Right lung (tissue), 10 donors: ENCODE measurements at places on chromosomes 2 and 18.

DNA sequence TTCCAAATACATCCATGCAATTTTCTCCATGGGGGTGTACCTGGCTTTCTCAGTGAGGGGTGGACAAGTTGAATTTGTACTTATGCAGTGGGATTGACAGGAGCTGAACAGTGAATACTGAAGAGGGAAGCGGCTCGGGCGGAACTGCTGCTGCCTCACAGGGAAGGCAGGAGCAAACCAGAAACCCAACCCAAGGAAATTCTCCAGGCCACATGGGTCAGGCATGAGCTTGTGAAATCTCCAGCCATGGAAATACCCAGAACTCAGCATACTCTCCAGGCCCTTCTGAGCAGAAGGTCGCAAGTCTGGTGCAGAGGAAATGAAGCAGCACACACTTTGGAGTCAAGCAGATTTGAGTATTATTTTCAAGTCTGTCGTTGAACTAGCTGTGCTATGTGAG lies 26.5 kb upstream of the INO80C start:
- no peak for DNase-seq

GRCh38 chr2:151085181-151085611 lies 176.5 kb downstream of the RBM43 start:
- DNase-seq = peak; percentile 50

DNA sequence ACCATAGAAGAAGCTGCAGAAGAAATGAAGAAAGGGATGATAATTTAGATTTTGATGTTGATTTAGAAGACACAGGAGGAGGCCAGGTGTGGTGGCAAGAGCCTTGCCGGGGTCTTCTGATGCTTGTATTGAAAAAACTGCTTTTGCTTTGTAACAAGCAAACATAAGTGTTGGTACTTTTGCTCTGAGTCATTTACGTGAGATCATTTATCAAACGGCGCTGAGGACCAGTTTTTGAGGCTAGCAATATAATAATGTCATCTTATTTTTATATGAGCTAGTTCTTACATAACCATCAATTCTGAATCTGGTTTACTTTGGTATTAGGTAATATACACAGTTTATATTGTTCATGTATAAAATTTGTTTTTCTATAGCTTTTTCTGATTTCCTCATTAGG lies 30.6 kb downstream of the SPTBN1 start:
- no peak for DNase-seq

DNA sequence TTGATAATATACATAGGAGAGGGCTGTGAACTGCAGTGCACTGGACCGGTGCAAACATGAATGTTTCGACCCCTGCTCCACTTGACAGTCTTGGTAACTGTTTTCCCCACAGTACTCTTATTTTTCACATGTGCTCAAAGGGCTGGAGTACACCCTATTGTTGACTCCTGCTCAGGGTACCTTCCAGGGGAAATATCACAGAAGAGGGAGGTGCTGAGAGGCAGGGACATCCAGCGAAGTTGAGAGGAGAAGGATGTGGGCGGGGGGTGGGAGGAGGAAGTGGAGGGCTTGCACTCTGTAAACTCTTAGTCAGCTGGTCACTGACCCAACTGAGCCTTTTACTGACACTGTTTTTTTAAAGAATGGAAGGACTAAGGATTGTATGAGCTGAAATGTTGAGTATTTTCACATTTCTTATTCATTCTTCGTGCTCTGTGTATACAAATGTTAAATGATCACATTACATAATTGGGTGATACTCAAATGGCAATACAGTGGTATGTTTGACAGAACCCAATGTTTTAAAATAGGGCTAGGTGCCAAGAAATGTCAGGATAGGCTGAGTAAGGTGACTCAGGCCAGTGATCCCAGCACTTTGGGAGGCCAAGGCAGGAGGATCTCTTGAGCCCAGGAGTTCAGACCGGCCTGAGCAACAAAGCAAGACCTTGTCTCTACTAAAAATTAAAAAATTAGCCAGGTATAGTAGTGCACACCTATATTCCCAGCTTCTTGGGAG lies 10.0 kb downstream of the INPP4A start:
- DNase-seq = no peak

GRCh38 chr18:7830468-7830867 lies 263.4 kb downstream of the PTPRM start:
- DNase-seq = no peak

DNA sequence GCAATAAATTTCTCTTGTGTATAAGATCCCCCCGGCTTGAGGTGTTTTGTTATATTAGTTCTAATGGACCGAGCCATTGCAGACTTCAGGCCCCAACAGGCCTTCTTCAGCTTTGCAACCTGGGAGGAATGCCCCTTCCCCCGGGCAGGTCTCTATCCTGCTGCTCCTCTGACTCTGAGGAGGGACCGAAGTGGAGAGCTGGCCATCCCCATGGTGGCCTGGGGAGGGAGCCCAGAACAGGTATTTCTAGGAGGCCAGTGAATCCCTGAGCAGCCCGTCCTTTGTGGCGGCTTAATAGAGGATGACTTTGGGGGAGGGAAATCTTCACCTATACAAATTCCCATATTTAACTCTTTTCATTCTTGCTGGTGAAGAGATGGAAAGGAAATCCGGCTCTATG lies 715.8 kb upstream of the SOX11 start:
- DNase-seq = no peak

GRCh38 chr2:221896505-221897151 lies 324.5 kb upstream of the EPHA4 start:
- no peak for DNase-seq

GRCh38 chr2:173400760-173401159 lies 46.1 kb downstream of the CDCA7 start:
- DNase-seq = no peak

GRCh38 chr2:234823877-234824376 lies 127.9 kb upstream of the SH3BP4 start:
- DNase-seq = peak; percentile 82

GRCh38 chr18:2902327-2902726 lies 55.5 kb downstream of the EMILIN2 start:
- DNase-seq = no peak

- no peak for DNase-seq
Observed at GRCh38 chr18:47898055-47898454, 32.4 kb downstream of the SMAD2 start.

DNA sequence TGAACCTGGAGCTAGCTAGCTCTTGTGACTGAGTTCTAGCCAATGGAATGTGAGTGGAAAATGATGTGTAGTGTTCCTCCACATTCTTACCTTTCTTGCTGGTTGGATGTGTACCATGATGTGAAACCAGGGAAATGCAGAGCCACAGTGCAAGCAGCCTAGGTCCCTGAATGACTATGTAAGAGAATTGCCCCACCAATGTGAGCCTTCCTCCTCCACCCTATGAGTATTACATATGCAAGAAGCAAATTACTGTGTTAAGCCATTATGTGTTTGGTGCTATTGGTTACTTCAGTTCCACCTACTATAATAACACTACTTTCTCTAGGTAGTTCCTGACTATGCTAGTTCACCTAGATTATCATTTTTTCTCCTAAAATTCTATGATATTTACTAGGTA lies 39.6 kb downstream of the LCLAT1 start:
- no peak for DNase-seq

DNA sequence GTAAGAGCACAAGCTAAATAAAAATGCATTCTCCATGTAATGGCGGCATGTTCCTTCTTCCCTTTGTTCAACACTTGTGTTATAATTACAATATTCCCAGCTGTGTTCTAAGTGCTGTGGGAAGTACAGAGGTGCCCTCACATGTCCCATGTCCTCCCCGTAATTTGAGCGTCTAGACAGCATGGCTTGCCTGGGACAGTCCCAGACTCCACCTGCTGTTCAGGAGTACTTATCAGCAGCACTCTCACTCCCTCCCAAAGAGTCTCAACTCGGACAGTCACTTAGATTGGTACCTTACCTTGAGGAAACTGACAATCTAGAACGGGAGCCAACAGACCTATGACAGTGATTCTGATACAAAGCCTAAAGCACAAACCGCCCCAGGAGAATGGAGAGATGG lies 370.5 kb downstream of the EIPR1 start:
- no peak for DNase-seq

DNA sequence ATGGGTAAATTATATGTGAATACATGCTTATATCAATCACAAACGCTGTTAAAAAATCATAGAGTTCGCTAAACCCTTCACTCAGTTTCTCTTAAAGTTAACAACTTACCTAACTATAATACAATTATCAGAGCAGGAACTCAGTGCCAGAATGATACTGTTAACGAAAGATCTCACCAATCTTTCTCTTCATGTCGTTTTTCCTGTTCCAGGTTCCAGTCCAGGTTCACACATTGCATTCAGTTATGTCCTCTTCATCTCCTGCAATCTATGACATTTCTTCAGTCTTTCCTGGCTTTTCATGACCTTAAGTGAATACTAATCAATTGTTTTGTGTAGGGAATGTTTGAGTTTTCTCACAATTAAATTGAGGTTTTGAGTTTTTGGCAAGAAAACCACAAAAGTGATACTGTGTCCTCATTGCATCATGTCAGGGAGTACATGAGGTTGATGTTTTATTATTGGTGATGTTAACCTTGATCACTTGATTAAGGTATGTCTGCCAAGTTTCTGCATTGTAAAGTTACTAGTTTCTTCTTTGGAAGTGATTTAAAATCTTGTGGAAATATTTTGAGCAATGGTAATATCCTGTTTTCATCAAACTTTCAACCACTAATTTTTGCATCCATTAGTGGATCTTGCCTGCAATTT lies 131.9 kb downstream of the ESCO1 start:
- DNase-seq = no peak

DNA sequence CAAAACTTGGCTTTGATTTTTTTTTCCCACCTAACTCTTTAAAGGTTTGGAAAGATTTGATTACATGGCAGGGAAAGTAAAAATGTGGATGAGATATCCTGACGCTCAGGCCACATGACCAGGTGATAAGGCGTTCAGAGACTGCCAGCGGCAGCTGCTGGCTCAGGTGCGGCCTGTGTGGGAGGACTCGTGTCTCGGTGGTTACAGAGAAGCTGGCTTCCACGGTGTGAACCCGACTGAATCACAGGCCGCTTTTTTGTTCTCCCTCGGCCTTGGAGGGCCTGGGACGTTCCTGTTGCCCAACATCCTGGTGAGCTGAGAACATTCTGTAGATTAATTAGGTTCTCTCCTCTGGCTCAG lies 124.2 kb upstream of the ZNF516 start:
- DNase-seq = no peak

GRCh38 chr18:22110461-22110924 lies 58.9 kb upstream of the GATA6 start:
- no peak for DNase-seq

GRCh38 chr2:15704788-15705115 lies 113.1 kb downstream of the DDX1 start:
- no peak for DNase-seq

- no peak for DNase-seq
Observed at GRCh38 chr18:32318581-32318980, 128.7 kb downstream of the MEP1B start.

DNA sequence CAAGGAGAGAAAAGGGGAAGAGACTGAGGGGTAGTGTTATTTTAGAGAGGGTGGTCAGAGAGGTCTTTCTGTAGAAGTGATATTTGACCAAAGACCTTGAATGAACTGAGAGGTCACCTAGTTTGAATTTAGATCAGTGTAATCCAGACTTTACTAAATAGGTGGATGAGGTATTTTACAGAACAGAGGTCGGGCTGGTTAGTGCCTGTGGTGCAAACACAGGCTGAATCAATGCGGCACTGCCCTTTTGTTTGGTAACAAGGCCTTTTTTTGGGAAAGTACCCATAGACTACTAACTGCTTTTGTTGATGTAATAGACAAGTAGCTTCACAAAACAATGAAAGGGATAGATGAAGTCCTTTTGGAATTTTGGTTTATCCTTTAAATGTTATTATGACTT lies 15.9 kb downstream of the RAPGEF4 start:
- DNase-seq = no peak

DNA sequence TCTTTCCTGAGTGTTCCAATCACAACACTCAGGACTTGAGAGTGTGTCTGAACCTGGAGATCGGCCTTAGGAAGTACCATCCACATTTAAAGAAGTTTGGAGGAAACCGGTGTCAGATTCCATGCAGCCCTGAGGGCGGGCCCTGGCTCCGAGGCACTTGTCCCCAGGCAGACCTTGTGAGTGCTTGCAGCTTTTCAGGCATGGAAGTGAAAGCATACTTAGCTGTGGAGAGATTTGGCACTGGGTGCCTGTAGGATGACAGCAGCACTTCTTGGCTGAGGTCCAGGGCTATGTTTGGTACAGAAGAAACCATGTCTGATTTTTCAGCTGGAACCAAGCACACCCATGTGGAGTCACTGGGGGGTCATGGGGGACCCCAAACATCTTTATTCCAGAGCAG lies 230.8 kb downstream of the SEPTIN10 start:
- DNase-seq = peak; percentile 64

- no peak for DNase-seq
Observed at GRCh38 chr2:57370882-57371585, 675.6 kb upstream of the VRK2 start.

- no peak for DNase-seq
Observed at GRCh38 chr2:235966932-235967757, 201.0 kb downstream of the GBX2 start.

- no peak for DNase-seq
Observed at GRCh38 chr18:56444201-56444600, 194.2 kb downstream of the TXNL1 start.

DNA sequence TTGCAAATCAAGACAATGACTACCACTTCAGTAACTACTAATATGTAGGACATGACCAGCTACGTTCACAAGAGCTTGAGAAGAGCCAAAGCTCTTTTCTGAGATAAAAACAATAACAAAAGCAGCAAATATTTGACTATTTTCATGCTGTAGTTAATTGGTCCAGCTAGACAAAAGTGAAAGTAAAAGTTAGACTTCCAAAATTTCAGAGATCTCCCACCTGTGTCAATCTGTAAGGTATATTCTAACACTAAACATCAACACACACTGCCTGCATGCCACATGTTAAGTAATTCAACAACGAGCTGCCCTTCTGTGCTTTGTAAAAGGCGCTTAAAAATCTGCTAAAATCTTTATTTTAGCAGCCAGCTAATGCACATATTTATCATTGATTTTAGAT lies 185.9 kb downstream of the SLC39A10 start:
- no peak for DNase-seq

DNA sequence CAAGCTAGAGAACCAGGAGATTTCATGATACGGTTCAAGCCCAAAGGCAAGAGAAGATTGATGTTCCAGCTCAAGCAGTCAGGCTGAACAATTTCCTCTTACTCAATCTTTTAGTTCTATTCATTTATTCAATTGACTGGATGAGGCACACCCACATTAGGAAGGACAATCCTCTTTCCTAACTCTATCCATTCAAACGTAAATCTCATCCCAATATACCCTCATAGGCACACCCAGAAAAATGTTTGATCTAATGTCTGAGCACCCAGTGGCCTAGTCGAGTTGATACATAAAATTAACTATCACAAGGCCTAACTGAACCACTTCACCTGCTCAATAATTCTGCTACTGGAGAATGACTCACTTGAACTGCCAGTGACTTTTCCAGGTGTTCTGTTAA lies 180.7 kb downstream of the RAD51AP2 start:
- DNase-seq = no peak

DNA sequence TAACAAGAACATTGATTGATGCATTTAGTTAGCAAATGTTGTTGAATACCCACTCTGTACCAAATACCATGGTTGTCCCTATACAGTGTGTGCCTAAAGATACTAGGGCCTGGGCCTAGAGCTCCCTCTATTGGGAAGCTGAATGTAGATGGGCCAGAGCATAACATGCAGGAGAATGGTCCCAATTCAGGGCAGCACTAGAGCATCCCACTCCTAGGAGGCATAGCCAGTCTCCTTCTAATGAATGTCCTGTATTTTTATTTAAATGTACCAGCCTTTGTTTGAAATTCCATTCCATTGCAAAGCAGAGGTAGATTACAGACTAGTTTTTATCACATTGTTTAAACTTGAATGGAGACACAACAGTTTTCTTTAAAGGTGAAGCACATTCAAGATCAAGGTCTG lies 90.6 kb downstream of the FEZ2 start:
- peak; percentile 38 for DNase-seq

- DNase-seq = no peak
Observed at GRCh38 chr2:239245872-239246721, 154.7 kb downstream of the HDAC4 start.
